ENCODE measurements at places on chromosomes 13 and 19.
A peak's percentile ranks its signal among the peaks of the same experiment; 100 is the strongest.

- DNase-seq = no peak
Observed at GRCh38 chr13:51223560-51224270, 1.5 kb downstream of the FAM124A start.

DNA sequence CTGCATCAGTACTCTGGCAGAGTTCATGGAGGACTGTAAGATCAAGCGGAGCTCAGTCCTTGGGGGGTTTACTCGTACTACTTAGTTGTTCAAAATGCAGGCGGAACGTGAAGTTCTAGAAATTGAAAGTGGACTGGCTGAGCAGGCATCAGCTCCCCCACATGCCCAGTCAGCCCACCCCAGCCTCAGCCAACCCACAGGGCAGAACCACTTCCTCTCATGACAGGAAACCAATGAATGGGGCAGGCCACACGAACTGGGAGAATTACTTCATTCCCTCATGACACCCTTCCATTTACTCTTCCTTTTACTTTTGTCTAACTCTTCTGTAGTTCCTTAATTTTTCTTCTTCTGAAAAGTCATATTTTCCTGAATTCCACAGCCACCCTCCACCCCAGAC is 71.9 kb downstream of the FLT1 start:
- DNase-seq = no peak

GRCh38 chr13:74554569-74555275 is 420.5 kb upstream of the KLF12 start:
- no peak for DNase-seq

DNA sequence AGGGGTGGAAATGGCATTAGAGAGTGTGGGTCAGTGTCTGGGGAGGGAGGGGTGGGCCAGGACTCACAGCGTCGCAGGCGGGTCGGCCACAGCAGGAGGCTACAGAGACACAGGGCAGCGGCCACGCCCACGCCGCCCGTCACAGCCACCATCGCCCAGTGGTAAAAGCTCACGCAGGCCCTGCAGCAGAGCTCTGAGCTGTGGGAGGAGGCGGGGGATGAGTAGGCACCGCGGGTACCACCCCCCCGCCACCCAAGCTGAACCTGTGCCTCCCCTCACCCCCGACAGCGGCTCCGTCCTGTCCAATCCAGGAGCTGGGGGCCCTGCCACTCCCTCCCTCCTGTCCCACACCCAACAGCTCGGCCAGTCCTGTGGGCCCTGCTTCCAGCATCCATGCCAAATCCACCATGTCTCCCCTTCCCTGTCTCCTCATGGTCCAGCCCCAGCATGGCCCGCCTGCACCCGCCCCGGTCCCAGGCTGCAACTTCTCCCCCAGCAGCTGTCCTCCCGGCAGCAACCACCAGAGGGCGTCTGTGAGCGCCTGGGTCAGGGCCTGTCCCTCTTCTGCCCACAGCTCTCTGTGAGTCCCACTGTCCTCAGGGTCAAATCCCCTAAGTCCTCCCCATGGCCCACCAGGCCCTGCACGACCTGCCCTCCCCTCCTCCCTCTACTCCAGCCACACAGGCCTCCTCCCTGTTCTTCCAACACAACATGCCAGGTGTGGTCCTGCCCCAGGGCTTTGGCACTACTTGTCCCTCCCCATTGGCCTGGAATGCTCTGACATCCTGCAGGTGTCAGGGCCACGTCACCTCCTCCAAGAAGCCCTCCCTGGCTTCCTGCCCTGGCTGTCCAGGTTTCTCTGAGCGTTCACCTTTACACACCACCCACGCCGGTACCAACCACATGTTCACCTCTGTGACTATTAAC is 6.0 kb downstream of the TEKTIP1 start:
- DNase-seq = no peak

- DNase-seq = no peak
Observed at GRCh38 chr19:6062274-6062673, 48.0 kb downstream of the RFX2 start.

GRCh38 chr13:90968166-90968904 is 379.2 kb upstream of the MIR17HG start:
- DNase-seq = no peak

- DNase-seq = no peak
Observed at GRCh38 chr13:43785650-43786471, 911 bp downstream of the ENOX1 start.

DNA sequence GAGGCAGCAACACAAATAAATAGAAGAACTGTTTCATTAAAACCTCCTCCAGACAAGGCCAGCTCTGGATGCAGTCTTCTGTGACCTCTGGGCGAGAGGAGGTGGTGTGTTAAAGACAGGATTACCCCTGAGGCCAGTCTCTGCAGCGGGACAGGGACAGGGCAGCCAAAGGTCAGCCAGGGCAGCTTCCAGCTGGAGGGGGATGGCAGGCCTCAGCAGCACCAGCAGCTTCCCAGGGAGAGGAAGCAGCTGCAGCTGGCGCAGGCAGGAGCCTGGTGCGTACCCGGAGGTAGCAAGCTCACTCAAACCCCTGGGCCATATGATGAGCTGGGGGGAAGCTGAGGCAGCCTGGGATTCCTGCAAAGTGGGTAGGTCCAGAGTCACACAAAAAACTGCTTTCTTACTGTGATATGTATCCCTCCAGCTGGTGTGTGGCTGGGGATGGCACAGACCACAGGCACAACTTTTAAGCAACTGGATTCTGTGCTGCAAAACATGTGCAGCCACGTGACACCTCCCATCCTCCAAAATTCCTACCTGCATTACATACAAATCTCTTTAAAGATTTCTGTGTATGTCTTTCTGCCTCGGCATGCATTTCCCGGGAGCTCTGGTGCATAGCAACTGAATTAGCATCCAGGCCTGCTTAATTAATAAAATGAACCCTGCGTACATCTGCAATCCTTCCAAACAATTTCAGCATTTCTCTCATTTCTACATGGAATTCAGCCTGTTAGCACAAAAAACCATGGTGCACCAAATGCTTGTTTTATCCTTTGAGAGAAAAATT is 238.3 kb upstream of the MAB21L1 start:
- DNase-seq = no peak

DNA sequence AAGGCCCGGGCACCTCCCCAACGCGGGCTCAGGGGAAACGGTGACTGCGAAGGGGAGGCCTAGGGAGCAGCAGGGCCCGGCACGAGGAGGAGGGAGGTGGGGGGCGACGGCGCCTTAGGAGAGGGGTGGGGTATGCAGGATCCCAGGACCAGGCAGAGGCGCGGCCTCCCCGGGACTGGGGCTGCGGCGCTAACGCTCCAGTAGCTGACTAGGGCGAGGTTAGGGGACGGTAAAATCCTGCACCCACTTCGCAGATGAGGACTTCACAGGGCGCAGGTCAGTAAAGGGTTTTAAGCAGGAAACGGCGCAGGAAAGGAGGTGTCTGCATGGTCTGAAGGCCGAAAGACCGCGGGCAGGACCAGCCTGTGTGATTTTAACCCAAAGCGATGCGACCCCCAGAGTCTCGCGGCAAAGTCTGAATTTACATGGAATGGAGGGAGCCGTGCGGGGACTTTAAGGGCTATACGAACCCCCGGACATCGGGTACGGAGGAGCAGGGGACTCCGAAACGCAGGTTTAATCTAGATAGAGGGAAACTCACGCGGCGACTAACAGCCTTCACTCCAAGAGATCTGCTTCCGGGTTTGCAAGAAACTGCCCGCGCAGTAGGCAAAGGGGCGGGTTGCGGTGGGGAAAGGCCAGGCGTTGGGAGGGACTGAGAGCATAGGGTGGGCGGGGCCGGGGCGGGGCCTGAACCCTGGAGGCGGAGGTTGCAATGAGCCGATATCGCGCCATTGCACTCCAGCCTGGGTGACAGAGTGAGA is at the start of gene ZNF665:
TSS of gene ZNF665 (minus strand) at position 588 of the 764 bp plus-strand sequence. CDS start 10,460 bp downstream, outside the sequence.
- peak; percentile 52 for DNase-seq
